ENCODE measurements at places on chromosomes 11 and 22.
A peak's percentile ranks its signal among the peaks of the same experiment; 100 is the strongest.

DNA sequence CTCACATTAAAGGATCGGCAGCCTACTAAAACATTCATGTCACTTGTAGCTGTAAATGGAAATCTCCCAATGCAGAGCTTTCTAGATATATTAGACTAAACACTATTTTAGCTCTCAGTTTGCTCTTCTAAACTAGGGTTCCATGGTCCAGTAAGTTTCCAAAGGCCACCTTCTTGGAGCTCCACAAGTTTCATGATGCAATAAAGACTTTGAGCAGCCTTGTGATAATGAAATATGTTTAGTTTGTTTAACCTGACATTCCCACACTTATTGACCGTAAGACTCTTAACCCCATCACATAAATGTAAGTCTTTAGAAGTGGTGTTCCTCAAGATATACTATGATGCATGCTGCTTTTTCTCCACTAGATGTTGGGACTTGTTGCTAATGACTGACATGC, 87.7 kb downstream of the TRIM44 start:
- no peak for DNase-seq

DNA sequence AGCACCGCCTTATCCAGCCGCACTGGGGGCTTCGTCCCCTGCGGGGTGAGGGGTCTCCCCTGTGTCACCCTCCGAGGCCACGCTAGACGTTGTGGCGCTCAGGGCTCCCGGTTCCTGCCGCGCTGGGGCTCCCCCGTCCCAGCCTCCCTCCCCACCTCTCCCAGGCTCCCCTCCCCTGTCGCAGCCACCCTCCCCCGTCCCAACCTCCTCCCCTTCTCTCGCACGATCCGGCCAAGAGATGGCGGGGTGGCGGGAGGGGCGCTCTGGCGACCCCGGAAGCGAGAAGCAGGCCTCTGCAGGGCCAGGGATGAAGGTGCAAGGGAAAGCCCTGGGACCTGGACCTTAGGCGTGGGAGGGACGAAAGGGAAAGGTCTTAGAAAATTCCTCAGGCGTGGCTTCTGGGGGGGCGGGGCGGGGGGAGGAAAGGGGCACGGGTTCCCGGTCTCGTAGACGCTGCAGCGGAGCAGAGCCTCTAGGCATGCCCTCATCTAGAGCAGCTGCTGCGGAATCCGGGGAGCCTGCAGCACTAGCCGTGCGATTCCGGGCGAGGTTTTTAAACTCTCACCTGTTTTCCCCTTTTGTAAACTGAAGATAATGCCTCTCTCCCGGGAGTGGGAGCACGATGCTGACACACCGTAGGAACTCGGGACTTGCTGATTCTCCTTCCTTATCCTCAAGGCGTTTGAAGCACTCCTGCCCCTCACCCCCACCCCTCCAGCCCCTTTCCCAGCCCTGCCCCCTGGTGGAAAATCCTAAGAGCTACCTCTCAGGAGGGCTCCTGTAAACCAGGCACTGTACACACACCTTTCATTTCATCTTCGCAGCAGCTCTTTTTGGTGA, 14.4 kb downstream of the KCNJ5 start:
- DNase-seq, result peak; percentile 26

GRCh38 chr11:2740275-2740940, 40.6 kb upstream of the KCNQ1OT1 start:
- DNase-seq, result no peak

DNA sequence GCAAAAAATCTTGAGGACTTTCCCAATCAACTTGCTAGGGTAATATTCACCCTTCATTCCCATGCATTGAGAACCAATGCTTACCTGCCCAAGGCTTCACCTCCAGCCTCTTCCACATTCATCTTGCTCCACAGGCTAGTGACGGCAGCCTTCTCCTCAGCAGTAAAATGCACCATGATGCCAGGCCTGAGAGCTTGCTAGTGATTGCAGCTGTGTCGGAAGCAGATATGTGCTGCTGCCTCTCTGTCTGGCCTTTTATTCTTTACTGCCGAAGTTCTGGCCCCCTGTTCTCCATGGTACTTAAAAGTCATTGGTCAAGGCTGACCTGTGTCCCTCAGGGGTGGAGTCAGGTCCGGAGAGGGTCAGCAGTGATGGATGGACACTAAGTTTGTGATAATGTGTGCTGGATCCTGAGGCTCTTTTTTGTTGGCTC, at the start of gene HBE1:
Gene HBE1 (minus strand): TSS at position 231 of the 433 bp plus-strand sequence. CDS start 55 bp downstream, at position 176.
- no peak for DNase-seq

GRCh38 chr22:19463008-19463407, 15.5 kb upstream of the C22orf39 start:
- DNase-seq, result no peak

GRCh38 chr11:120978701-120979100, 45.2 kb upstream of the TBCEL start:
- DNase-seq, result no peak

GRCh38 chr11:11810764-11811726, 30.7 kb upstream of the USP47 start:
- DNase-seq, result no peak

DNA sequence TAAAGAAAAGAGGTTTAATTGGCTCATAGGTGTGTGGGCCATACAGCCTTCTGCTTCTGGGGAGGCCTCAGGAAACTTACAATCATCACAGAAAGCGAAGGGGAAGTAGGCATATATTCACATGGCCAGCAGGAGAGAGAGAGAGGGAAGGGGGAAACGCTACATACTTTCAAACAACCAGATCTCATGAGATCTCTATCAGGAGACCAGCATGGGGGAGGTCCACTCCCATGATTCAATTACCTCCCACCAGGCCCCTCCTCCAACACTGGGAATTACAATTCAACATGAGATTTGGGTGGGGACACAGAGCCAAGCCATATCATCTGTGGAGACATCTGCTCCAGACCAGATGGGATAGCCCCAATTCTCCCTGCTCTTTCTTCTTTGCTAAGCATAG, 866.0 kb downstream of the BRD1 start:
- DNase-seq, result no peak

DNA sequence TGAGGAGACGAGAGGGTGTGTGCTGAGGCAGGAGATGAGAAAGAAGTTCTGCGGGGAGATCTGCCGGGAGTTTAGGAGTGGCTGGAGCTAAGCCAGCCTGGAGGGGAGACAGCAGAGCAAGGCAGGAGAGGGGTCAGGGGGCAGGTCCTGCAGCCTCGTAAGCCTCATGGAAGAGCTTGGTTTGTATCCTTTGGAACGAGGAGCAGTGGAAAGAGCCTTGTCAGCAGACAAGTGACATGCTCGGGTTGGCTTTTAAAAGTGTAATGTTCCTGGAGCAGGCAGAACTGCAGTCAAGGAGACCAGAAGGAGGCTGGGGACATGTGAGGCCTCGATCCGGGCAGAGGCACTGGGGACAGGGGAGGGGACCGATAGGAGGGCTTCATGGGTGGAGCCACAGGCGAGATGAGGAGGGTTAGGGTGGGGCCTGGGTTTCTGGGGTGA, 21.4 kb upstream of the TUB start:
- DNase-seq, result no peak

DNA sequence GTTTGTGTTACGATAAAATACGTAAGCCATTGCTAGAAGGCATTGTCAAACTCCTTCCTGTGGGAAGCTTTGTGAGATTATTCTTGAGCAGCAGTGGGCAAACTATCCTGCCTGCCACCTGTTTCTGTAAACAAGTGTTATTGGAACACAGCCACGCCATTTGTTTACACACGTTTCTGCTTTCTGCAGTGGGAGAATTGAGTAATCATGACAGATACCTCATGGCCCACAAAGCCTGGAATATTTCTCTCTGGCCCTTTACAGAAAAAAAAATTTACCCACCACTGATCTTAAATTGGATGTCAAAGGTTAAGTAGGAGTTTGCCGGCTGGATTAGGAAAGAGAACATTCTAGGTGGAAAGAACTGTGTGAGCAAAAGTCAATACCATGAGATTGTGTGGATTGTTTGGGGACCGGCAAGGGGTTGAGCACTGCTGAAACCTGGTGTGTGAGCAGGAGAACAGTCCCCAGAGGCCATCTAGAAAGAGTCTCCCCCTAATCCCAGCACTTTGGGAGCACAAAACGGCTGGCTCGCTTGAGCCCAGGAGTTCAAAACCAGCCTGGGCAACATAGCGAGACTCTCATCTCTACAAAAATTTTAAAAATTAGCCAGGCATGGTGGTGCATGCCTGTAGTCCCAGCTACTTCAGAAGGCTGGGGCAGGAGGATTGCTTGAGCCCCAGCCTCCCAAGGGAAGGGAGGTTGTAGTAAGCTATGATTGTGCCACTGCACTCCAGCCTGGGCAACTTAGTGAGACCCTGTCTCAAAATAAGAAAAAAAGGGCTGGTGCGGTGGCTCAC, 6.0 kb upstream of the PLA2G6 start:
- peak; percentile 71 for DNase-seq

GRCh38 chr22:18110954-18111758, 547 bp downstream of the TUBA8 start:
- DNase-seq, result no peak

DNA sequence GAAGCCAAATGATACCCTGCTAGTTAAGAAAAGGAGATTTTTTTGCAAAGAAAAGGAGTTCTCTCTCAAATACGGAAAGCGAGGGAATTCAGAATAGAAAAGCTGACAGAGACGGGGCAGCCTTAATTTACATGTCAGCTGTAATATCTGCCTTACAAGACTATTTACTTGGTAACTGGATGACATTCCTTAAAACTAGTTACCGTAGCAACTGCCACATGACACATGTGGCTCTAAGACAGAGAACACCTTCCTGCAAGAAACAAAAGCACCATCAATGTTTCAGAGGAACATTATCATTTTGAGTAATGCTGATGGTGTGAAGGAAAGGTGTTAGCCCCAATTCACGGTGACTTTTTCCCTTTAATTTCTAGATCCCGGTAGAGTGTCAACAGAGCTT, 222.1 kb downstream of the LRRC4C start:
- no peak for DNase-seq

DNA sequence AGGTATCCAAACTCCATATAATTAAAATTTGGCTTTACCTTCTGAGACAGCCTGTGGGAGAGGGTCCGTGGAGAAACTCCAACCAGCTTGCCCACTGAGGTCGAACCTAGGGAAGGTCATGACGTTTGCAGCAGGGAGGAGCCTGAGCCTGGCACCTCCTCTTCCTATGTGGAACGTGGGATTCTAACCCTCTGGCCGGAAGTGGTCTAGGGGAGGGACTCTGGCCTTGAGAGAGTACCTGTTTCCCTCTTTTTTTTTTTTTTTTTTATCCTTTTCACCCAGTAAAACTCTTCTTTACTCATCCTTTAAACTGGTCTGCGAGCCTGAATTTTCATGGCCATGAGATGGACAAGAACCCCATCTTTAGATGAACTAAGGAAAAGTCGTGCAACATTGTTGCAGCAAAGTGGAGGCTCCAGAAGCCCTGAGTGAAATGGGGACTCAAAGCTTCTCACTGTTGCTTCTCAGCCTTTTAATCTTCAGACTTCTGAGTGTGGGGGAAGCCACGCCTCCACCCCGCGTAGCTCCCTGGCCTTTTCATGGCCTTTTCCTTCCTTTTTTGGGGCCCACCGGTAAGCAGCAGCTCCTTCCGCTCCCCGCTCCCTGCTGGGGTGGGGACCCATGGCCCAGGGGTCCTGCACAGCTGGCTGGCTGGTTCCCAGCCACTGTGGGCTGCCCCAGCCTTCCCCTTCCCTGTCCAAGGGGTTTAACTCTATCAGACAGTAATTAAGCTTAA, 1359.9 kb downstream of the LRRC4C start:
- no peak for DNase-seq

DNA sequence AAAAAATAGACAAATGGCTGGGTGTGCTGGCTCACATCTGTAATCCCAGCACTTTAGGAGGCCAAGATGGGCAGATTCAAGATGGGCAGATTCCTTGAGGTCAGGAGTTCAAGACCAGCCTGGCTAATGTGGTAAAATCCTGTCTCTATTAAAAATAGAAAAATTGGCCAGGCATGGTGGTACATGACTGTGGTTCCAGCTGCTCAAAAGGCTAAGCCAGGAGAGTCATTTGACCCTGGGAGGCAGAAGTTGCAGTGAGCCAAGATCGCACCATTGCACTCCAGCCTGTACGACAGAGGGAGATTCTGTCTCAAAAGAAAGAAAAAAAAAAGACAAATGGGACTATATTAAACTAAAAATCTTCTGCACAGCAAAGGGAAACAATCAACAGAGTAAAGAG, 55.4 kb downstream of the USP35 start:
- DNase-seq, result no peak

DNA sequence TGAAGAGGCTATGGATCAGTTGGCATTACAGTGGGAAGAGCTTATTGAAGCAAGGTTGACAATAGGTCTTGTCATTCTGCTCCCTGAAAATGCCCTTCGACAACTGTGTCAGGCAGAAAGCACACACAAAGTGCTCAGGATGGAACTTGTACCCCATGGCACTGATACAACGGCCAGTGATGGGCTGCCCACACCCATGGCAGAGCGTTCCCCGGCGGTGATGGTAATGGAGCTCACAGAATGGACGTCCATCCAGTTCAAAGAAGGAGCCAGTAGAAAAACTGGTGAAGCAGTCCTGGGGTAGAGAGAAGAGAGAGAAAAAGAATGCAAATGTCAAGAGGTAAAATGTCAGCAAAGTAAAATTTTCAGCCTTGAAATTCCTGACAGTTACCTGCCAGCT, 19.5 kb upstream of the OR5B21 start:
- DNase-seq, result no peak

GRCh38 chr22:23828800-23829680, 9.8 kb downstream of the DERL3 start:
- no peak for DNase-seq

DNA sequence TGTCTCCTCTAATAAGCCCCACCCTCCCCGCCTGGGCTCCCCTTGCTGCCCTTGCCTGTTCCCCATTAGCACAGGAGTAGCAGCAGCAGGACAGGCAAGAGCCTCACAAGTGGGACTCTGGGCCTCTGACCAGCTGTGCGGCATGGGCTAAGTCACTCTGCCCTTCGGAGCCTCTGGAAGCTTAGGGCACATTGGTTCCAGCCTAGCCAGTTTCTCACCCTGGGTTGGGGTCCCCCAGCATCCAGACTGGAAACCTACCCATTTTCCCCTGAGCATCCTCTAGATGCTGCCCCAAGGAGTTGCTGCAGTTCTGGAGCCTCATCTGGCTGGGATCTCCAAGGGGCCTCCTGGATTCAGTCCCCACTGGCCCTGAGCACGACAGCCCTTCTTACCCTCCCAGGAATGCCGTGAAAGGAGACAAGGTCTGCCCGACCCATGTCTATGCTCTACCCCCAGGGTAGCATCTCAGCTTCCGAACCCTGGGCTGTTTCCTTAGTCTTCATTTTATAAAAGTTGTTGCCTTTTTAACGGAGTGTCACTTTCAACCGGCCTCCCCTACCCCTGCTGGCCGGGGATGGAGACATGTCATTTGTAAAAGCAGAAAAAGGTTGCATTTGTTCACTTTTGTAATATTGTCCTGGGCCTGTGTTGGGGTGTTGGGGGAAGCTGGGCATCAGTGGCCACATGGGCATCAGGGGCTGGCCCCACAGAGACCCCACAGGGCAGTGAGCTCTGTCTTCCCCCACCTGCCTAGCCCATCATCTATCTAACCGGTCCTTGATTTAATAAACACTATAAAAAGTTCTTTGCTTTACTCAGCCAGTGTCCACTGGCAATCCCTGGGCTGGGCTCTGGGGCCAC, 14.4 kb downstream of the TSKU start:
- no peak for DNase-seq

Data from IMR-90 (cell line).